ENCODE measurements at places on chromosomes 11 and 22.

DNA sequence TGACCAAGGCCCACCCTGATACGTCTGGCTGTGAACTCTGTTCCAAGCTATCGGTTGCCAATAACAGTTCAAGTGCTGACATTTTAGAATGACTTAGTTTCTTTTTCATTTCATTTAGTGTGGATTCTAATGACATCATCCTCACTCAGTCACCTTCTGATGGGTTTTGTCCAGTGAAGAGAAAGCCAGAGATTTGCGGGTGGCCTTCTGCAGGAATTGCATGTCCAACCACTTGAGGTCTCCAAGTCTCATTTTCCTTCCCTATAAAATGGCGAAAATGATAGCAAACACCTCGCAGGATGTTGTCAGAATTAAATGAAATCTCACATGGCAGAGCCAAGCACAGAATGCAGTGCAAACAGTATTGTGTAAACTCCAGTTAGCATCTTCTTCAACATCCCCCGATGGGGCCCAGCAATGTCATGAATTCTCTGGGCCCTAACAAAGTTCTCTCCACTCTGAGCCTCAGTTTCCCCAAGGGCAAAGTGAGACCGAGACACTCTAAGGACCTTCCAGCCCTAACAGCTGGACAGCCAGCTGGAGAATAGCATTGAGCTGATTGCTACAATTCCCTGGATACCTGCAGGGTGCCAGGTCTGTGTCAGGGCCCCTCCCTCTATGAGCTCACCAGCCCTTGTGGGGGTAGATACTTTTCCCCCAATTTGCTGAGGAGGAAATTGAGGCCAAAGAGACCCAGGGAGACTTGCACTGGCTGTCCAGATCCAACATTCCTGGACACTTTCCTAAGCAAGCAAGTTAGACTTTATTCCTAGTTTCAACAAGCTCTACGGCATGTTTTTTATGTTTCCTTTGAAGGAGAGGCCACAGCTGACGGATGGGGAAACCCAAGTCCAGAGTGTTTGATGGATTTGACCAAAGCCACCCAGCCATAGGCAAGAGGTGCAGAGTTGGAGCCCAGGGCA, 286.7 kb downstream of the MN1 start:
- no peak for DNase-seq

DNA sequence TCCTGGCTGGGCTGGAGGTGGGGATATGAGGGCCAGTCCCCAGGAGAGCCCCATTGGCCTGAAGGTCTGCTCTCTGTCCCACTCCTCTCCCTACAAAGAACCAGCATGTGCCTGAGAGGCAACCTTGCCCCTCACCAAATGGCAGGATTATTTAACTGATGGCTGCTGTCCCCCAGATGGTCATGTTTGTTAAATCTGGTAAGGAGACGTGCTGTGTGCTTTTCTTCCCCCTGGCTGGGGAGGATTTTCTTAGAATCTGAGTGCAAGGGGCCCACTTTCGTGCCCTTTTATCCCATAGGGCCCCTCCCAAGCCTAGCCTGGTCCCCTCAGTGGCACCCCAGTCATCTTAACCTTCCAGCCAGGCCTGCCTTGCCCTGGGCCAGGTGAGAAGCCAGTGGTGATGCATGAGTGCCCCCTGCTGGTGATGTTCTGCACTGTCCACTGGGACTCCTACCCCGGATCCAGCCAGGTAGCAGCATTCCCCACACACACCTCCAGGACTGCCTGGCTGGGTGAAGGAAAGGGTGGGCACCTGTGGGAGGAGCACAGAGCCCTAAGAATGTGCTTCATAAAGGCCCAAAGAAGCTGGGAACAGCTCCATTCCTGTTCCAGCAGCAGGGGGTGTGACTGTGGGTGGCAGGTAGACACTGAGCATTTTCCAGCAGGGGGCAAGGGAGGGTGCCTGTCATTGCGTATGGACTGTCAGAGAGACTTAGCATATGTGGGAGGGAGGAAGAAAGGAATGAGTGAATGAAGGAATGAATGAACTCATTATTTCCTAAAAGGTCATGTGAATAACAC, 28.9 kb downstream of the MFNG start:
- DNase-seq = no peak

DNA sequence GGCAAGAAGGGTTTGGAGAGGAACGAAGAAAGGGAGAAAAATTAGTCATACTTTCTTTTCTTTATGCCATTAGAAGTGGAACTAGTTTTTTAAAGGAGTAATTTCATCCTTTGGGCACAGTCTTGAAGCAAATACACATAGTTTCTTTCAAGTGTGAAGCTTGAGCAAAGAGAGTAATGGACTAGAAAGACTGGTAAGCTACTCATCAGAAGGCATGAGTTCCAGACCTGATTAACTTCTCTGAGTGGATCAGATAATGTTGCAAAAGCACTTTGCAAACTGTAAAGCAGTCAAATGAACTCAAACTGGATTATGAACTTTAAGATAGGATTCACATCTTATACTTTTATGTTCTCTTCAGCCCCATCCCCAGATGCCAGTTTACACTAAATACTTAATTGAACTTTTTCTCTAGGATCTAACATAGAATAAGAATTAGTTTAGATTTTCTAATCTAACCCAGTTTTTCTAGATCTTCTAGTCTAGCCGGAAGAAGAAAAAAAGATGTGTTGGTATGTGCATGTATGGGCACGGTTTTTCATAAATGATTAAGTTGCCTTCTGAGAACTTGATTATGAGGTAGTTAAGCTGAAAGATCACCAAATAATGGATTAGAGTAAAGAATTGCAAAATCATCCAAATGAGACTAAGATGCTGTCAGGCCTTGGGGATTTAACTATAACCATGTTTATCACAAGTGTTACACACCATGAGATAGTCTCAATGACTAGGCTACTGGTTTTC, 2.5 kb downstream of the DDIAS start:
- no peak for DNase-seq

DNA sequence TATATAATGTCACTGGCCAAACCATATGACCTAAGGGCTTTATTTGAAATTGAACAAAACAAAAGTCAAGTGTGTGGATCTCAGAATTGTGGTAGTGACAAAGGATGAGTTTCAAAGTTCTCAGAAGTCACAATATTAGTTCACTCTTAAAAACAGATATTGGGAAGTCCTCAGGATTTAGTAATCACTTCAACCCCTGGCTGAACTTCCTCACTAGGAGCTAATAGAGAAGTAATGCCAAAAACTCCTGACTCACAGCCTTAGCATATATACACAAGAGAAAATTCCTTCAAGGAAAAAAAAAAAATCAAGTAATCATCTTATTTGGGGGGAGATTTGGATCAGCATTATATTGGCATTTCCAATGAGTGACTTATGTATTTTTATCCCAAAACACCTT, 75.6 kb upstream of the APOA1 start:
- no peak for DNase-seq

DNA sequence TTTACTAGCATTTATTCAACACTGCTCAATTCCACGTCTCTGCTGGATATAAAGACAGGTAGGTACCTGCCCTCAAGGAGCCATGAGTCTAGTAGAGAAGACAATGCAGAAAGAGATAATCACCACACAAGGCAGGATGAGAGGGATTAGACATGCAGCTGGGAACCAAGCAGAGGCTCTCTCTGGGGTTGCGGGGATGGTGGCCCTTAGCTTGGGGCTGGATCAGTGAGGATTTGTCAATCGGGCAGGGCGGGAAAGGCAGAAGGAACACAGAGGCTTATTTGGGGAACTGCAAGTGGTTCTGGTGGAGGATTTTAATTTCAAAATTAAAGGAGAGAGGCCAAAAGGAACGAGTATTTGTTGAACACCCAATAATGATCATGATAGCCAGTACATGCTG, 8.5 kb upstream of the DMC1 start:
- DNase-seq = no peak

DNA sequence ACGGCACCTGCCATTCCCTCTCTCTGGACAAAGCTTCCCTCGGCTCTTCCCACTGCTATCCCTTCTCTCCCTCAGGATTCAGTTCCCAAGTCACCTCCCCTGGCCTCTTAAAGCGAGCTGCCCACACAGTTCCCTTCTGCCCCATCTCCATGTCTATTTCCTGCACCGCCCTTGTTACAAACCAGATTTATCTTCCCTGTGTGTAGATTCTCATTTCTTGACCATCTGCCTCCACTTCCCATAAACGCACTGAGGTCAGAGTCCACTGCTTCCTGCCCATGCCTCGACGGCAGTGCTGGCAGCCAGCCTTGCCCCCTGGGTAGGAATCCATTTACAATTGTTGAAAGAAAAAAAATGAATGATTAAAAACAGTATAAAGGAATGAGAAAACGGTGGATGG, 11.6 kb upstream of the APOBEC3B start:
- DNase-seq = no peak

DNA sequence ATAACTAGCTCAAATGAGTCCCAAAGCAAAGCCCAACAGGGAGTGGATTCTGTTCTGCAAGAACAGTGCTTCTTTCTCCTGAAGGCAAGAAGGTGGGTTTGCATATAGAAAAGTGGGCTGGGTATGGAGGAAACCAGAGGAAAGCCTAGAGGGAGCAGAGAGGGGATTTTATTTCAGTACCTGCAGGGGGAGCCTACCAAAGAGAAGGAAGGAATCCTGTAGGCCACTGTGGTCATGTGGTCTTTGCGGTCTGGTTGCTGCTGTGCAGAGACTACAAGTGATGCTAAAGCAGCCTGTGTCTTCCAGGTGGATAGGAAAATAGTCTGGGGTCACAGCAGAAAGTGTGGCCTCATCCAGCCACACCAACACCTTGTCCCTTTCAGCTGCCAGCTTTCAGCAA, 33.2 kb upstream of the ZBTB16 start:
- DNase-seq = no peak

- no peak for DNase-seq
Measured at GRCh38 chr22:28714043-28714628, 27.5 kb downstream of the CHEK2 start.

GRCh38 chr11:113142508-113142907, 171.9 kb upstream of the TTC12 start:
- DNase-seq = no peak

DNA sequence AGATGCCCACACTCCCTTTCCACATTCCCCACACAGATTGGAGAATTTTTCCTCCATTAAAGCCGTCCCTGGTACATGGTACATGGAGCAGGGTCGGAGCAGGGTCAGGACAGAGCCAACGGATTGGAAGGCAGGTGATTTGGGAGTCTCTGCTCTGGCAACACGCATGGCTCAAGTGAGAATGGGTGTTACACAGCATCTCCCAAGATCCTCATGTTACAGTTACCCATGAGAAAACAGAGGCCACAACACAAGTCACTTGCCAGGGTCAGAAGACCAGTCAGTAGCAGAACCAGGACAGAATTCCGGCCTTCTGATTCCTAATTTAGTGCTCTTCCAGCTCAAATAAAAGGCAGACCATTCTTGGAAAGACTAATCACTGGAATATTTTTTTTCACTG, 7.7 kb upstream of the F2 start:
- DNase-seq = no peak

DNA sequence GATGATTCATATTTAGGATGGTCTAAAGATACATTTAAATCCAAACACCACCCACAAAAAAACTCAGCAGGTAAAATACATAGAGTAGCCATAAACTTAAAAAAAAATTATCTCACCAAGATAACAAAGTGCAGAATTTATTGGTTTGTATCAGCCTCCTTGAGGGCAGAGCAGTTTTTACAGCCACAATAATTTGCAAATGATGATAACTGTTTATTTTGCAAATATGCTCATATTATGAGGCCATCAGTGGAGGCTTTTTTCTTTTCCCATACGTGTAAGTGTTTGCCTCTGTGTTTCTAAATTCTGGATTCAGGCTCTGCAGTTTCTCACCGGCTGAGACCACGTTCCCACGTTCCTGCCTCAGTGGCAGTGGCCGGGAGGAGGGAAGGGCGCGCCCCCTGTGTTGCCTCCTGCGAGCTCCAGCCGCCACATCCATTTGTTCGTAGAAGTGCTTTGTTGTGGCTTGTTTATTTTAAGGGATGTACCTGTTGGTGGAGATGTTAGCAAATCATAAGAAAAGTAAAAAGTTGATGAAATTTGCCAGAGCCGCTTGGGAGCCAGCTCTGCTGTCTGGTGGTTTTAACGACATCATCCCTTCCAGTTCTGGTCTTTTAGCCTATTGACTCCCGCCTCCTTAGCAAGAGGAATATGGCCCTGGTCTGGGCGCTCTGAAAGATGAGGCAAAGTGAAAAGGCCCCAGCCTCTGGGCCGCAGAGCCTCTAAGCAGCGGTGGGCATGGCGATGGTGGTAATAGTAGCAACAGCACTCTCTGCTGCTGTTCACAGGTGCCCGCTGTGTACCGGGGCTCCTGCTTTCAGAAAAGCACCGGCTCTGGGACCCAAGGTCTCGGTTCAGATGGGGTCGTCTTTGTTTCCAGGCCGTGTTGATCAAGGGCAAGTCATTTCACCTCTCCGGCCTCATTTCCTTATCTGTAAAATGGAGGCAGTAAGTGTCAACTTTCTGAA, 66.7 kb upstream of the PPARA start:
- no peak for DNase-seq

GRCh38 chr22:26949193-26949592, 291.8 kb downstream of the MIAT start:
- DNase-seq = no peak

- no peak for DNase-seq
Measured at GRCh38 chr11:114773541-114774338, 95.4 kb downstream of the NXPE2 start.

DNA sequence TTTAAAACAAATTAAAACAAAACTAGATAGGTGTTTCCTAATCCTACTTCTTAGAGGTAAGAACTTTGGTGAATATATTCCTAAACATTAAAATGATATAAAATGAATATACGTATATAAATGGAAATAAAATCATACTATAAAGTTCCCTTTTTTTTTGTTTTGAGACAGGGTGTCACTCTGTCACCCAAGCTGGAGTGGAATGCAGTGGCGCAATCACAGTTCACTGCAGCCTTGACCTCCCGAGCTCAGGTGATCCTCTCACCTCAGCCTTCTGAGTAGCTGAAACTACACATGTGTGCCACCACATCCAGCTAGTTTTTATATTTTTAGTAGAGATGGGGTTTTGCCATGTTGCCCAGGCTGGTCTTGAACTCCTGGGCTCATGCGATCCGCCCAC, 44.9 kb downstream of the NPAT start:
- no peak for DNase-seq

DNA sequence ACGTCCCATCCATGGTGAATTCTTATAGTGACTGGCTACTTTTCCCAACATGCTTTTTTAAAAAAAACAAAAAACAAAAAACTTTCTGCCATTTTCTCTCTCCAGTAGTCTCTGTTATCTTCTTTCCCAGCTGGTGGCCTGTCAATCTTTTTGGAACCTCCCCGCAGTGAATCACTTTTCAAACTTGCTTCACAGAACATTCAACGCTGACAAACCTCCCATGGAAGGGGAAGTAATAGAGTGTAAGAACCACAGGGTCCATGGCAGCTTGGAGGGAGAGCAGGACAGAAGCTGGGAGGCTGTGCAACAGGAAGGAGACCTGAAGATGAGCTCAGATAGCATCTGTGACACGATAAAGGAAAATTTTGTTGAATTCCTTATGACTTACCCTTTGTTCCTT, 9.8 kb upstream of the CECR2 start:
- no peak for DNase-seq

DNA sequence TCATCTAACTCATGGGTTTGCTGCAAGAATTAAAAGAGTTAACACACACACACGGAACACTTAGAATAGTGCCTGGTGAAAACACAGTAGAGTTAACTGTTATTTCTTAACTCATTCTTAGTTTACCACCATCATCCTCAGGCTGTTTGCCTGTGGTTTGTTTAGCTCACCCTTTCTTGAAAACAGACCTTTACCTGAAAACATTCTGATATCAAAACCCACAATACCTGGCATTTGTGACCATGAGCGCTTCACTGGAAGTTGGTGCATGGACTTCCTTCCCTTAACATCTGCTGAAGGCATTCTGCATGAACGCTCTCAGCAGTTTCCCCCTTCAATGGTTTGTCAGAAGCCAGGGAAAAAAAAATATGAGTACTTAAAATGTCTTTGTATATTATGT, 256.0 kb downstream of the ETS1 start:
- DNase-seq = no peak

- no peak for DNase-seq
Measured at GRCh38 chr11:108394744-108395284, 72.5 kb downstream of the C11orf65 start.

All from amniotic stem cell (primary cell).